Fibroblast of skin of scalp (primary cell): ENCODE measurements at places on chromosomes 12 and 14.

DNA sequence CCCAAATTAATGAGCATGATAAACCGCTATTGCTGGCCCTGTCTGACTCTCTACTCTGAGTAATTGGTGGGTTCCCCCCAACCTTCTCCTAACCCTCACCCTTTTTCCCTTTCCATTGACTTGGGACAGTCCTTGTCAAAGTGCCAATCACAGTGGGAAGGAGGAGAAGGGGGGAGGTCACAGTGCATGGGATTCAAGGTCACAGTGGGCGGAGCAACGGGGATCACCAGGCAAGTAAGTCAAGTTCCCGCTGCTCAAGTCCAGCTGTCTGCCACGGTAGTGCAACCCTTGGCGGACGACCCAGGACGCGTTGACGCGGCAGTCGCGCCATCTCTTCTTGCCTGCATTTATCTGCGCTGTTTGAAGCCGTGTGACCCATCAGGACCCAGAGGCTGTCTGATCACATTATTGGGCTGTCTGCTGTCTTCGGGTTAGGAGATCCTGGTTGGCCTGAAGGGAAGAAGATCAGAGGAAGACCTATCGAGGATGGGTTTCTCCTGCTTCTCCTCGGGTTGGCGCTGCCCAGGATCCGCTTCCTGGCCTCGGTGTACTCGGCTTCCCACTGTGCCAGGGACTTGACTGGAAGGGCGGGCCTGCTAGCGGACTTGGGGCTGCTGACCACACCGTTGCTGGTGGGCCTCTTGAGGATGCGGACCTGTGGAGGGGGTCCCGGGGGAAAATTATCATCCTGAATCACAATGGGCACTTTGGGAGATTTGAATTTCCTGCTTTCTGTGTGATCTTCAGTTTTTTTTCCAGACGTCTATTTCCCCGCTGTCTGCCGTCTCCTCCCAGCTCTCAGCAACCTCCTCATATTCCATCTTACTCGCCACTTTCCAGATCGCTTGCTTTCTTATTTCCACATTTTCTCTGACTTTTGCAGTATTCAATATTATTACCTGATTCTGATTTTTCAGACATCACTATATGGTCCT is 3.1 kb upstream of the MDM2 start:
- no peak for DNase-seq

DNA sequence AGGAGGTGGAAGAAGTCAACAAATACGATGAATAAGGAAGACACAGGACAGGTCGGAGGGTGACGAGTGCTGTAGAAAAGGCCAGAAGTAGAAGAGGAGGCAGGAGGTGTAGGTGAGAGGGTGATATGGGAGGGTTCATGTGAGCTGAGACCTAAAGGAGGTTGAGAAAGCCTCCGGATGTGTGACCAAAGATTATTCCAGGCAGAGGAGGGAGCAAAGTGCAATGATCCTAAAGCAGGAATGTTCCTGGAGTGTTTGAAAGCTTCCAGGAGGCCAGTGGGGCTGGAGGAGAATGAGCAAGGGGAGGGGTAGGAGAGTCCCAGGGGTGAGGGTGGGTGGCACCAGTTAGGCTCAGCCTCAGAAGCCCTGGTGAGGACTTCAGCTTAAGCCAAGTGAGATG is 216.8 kb downstream of the SLC15A4 start:
- DNase-seq, result no peak

DNA sequence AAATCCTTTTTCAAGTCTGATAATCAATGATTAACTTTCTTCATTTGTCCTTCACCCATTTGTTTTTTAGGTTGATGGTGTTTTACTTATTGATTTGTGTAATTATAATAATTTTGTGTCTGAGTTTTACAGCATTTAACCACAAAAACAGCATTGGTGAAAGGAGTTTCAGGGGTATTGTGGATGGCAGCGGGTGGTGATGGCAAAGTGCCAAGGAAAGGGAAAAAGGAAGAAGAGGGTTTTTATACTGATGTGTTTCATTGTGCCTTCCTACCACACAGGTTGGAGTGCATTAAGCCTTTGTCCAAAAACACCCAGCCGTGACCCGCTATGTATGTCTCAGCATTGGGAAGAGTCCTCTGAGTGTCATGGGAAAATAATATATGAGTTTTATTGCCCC is 150.3 kb downstream of the DAD1 start:
- no peak for DNase-seq

GRCh38 chr12:27094726-27095125 is 12.3 kb upstream of the C12orf71 start:
- DNase-seq, result no peak

DNA sequence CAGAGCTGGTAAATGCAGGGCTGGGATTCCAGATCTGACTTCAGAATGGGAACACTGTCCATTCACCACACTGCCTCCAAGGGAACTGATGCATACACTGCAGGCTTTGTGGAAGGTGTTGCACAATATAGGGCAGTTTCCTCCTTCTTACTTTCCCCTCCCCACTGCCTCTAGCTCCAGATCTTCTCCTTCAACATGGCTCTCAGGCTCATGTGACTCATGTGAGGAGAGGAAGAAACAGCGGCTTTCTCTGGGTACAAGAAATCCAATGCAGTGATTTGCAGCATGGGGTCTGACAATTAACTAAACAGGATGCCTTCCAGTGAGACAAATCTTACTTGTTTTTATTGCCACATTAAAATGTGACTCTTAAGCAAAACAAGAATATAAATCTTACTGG is 447.6 kb upstream of the CCDC196 start:
- peak; percentile 46 for DNase-seq
